ENCODE measurements at places on chromosomes 5 and 9. TPM values are rescaled to one million over a fixed set of nuclear protein-coding genes. Genes with fewer than 3 reads are reported as not detected.
A peak's percentile ranks its signal among the peaks of the same experiment; 100 is the strongest.

The PHF24 gene
- total RNA-seq: 1.9 TPM

The PCDHGB6 gene
- total RNA-seq: 8.3 TPM

The NREP gene
- total RNA-seq: 233 TPM

The PRELID2 gene
- total RNA-seq: 6.7 TPM

The ZNF483 gene
- total RNA-seq: 21.4 TPM

The FIBCD1 gene
- 3.5 TPM for total RNA-seq

The OR2Y1 gene
- not detected for total RNA-seq

The SMIM33 gene
- total RNA-seq: not detected

DNA sequence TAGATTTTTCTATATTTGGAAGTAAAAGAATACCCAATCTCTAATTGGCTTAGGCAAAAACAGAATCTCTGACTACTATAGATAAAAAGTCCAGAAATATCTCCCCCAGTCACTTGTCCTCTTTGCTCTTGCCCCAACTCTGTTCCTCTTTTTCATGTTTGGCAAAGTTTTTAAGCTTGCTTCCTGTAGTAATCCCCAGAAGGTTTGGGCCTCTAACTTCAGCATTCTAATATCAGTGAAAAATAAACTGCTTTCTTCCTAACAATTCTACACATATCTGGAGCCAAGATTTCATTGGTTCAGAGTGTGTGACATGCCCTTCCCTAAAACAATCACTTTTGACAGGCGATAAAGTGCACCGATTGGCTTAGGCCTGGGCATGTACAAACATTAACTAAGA lies 1680.3 kb downstream of the MAT2B start:
- H3K4me1 ChIP-seq: no peaks in the 10 kb centered on the region
- H3K36me3 ChIP-seq: no peaks in the 10 kb centered on the region
- DNase-seq: no peak
- no peaks in the 10 kb centered on the region for H3K27me3 ChIP-seq
- no peak overlapping the region for H3K4me3 ChIP-seq
- H3K27ac ChIP-seq: no peak overlapping the region

- H3K27ac ChIP-seq: no peak overlapping the region
- DNase-seq: no peak
- H3K27me3 ChIP-seq: no peaks in the 10 kb centered on the region
- no peaks in the 10 kb centered on the region for H3K36me3 ChIP-seq
Observed at GRCh38 chr9:70753311-70753710, 338.9 kb upstream of the KLF9 start.

GRCh38 chr9:13956107-13956506 lies 357.8 kb downstream of the NFIB start:
- H3K4me1 ChIP-seq: no peaks in the 10 kb centered on the region
- no peak overlapping the region for H3K4me3 ChIP-seq
- DNase-seq: no peak

GRCh38 chr5:158611581-158611980 lies 488.1 kb downstream of the EBF1 start:
- H3K36me3 ChIP-seq: no peaks in the 10 kb centered on the region
- no peaks in the 10 kb centered on the region for H3K27me3 ChIP-seq
- H3K4me1 ChIP-seq: peaks cover 2% of the 10 kb centered on the region
- no peak for DNase-seq

GRCh38 chr5:141677415-141677814 lies 4.6 kb downstream of the ARAP3 start:
- H3K27me3 ChIP-seq: no peaks in the 10 kb centered on the region
- no peak overlapping the region for H3K27ac ChIP-seq
- H3K36me3 ChIP-seq: peaks cover 7% of the 10 kb centered on the region
- H3K4me3 ChIP-seq: no peak overlapping the region
- peak; percentile 89 for DNase-seq

GRCh38 chr5:82022499-82022898 lies 50.7 kb downstream of the ATG10 start:
- H3K4me3 ChIP-seq: no peak overlapping the region
- DNase-seq: no peak
- no peaks in the 10 kb centered on the region for H3K4me1 ChIP-seq
- no peaks in the 10 kb centered on the region for H3K27me3 ChIP-seq
- H3K36me3 ChIP-seq: no peaks in the 10 kb centered on the region

GRCh38 chr9:105413525-105413924 lies 34.3 kb upstream of the FSD1L start:
- no peaks in the 10 kb centered on the region for H3K27me3 ChIP-seq
- no peak overlapping the region for H3K27ac ChIP-seq
- H3K36me3 ChIP-seq: no peaks in the 10 kb centered on the region

- H3K27me3 ChIP-seq: no peaks in the 10 kb centered on the region
- no peak for DNase-seq
- no peaks in the 10 kb centered on the region for H3K4me1 ChIP-seq
- H3K36me3 ChIP-seq: no peaks in the 10 kb centered on the region
- H3K27ac ChIP-seq: no peak overlapping the region
Observed at GRCh38 chr5:141963701-141964100, 5.2 kb upstream of the RNF14 start.

- no peaks in the 10 kb centered on the region for H3K4me1 ChIP-seq
- no peak overlapping the region for H3K27ac ChIP-seq
- no peak for DNase-seq
Observed at GRCh38 chr5:124132843-124133242, 613.6 kb downstream of the ZNF608 start.

- DNase-seq: no peak
- no peaks in the 10 kb centered on the region for H3K4me1 ChIP-seq
- no peaks in the 10 kb centered on the region for H3K27me3 ChIP-seq
- H3K4me3 ChIP-seq: no peak overlapping the region
Observed at GRCh38 chr5:116428966-116429365, 145.7 kb downstream of the SEMA6A start.

DNA sequence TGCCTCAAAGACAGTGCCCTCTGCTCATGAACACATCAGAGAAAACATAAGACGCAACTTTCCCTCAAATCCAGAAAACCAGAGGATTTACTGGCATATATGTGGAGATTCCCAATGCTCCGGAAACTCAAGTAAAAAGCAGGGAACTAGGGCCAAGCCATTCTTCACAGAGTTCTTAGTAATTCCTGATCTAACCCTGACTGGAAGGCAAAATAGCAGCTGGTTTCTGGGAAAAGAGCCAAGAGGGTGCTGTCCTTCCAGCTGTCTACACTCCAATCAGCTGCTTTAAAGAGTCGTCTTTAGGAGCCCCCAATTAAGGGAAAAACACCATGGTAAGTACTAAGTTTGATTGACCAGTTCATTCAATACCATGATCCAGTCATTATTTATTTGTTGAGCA lies 49.6 kb downstream of the GNA14 start:
- no peaks in the 10 kb centered on the region for H3K36me3 ChIP-seq
- H3K4me1 ChIP-seq: peaks cover 6% of the 10 kb centered on the region
- H3K27ac ChIP-seq: no peak overlapping the region
- DNase-seq: no peak
